ENCODE measurements at places on chromosomes 7 and 10. TPM values are rescaled to one million over a fixed set of nuclear protein-coding genes. Genes with fewer than 3 reads are reported as not detected.

- H3K4me3 ChIP-seq, result no peak overlapping the region
- no peaks in the 10 kb centered on the region for H3K27me3 ChIP-seq
- no peaks in the 10 kb centered on the region for H3K36me3 ChIP-seq
- H3K27ac ChIP-seq, result no peak overlapping the region
- no peak for DNase-seq
These were observed 1.3 kb downstream of the INSYN2A start for GRCh38 chr10:127195041-127195506.

DNA sequence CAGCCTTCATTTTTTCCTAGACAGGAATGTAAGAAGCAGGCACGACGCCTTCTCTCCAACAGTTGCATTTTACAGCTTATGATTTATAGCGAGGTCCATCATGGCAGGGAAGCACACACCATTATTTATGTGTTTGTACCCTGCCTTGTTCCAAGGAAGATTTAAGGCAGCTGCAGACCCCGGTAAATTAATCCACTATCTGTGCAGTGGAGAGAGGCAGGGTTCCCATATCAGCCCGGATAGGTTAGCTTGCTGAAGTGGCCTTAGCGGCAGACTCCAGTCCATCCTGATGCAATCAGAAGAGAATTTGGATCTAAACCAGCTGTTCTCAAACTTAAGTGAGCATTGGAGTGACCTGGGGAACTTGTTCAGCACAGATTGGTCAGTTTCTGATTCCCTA, 359.4 kb downstream of the GALNT17 start:
- no peak overlapping the region for H3K4me3 ChIP-seq
- H3K4me1 ChIP-seq, result no peaks in the 10 kb centered on the region
- H3K36me3 ChIP-seq, result no peaks in the 10 kb centered on the region

Gene CRYGN
- total RNA-seq, result not detected

GRCh38 chr10:91090761-91091529, 129.5 kb upstream of the PCGF5 start:
- H3K27ac ChIP-seq, result no peak overlapping the region
- H3K4me3 ChIP-seq, result no peak overlapping the region
- no peaks in the 10 kb centered on the region for H3K36me3 ChIP-seq
- DNase-seq, result no peak

Gene ITIH2
- 0.57 TPM for total RNA-seq

DNA sequence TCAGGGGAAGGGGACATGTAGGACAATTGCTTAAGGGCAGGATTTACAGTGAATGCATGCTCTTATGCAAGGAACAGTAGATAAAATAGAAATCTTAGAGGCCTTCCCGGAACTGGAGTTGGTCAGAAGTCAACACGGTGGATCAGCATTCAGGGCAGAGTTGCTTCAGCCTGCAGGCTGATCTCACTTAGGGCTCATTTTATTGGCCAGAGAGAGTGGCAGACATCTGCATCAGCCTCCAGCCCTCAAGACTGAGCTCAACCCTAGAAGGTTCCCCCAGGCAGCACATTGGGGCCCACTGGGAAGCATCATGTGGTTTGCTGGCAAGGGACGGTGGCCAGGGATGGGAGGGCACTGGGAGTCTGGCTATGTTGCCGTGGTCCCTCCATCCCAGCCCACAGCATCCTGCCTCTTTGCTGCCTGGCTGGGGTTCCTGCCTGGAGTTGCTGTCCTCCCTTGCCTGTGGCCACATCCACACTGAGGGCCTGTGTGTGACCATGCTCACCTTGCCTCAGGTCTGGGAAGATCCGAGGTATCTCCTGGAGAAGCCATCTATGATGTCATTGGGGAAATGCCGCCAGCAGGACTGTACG, 13.0 kb downstream of the SCART1 start:
- no peak overlapping the region for H3K4me3 ChIP-seq
- H3K4me1 ChIP-seq, result no peaks in the 10 kb centered on the region
- no peak overlapping the region for H3K27ac ChIP-seq
- H3K36me3 ChIP-seq, result no peaks in the 10 kb centered on the region
- no peak for DNase-seq

DNA sequence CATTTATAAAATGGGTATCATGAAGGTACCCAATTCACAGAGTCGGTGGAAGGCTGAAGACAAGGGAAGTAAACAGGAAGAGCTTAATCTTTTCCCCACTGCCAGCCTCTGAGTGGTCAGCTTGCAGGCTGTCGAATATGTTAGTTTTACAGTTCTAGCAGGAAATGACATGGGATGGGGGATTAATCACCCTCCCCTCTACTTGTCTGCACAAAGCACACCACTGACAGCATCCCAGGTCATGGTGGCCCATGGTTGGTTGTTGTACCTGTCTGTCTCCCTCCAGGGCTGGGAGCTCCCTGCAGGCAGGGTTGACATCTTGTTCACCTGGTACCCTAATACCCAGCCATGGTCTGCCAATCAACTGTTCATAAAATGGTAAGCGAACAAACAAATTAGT, 55.6 kb downstream of the GRB10 start:
- no peaks in the 10 kb centered on the region for H3K27me3 ChIP-seq
- no peaks in the 10 kb centered on the region for H3K36me3 ChIP-seq
- H3K4me1 ChIP-seq, result no peaks in the 10 kb centered on the region
- no peak overlapping the region for H3K4me3 ChIP-seq

Gene KAZALD1
- 16.0 TPM for total RNA-seq

Gene RAMP3
- not detected for total RNA-seq

GRCh38 chr7:8386926-8387550, 46.4 kb upstream of the NXPH1 start:
- no peaks in the 10 kb centered on the region for H3K36me3 ChIP-seq
- H3K27me3 ChIP-seq, result no peaks in the 10 kb centered on the region
- peaks cover 10% of the 10 kb centered on the region for H3K4me1 ChIP-seq
- H3K4me3 ChIP-seq, result no peak overlapping the region
- H3K27ac ChIP-seq, result no peak overlapping the region

DNA sequence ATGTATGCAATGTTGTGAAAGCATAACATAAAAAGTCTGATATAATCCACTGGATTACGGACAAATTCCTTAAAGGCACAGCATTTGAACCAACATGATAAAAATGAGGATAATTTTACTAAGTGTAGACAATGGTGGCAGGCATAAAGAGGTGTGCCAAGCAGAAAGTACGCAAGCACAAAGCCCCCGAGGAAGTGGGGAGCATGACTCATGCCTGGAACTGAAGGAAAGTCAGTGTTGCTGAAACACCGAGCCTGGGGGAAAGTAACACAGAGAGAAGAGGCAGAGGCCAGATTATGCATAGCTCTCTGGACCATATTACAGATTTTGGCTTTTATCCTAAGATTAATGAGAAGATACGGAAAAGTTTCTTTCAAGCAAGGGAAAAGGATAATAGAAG, 490.0 kb upstream of the PHF14 start:
- H3K27ac ChIP-seq, result no peak overlapping the region
- H3K27me3 ChIP-seq, result no peaks in the 10 kb centered on the region
- DNase-seq, result no peak
- H3K4me1 ChIP-seq, result no peaks in the 10 kb centered on the region
- no peak overlapping the region for H3K4me3 ChIP-seq

DNA sequence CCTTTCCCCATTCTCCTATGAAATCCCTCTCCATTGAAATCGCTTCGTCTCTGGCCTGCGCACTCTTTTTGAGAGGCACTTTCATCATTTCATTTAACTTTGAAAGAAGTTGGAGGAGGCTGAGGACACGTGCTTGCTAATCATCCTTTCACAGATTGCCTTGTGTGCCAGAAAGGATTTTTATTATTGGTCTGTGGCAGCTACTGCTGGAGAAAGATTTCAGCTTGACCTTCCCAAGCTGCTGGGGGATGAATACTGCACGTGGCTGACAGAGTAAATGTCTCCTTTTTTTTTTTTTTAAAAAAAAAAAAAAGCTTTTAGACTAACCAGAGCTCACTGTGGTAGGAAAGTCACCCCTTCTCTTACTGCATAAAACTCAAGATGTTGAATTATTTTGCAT, 44.2 kb upstream of the KCNIP2 start:
- H3K4me1 ChIP-seq, result peaks cover 7% of the 10 kb centered on the region
- H3K27me3 ChIP-seq, result no peaks in the 10 kb centered on the region

GRCh38 chr10:15333909-15334649, 37.0 kb downstream of the FAM171A1 start:
- H3K27me3 ChIP-seq, result no peaks in the 10 kb centered on the region
- DNase-seq, result no peak
- peaks cover 9% of the 10 kb centered on the region for H3K4me1 ChIP-seq

- no peaks in the 10 kb centered on the region for H3K27me3 ChIP-seq
- no peaks in the 10 kb centered on the region for H3K4me1 ChIP-seq
- H3K4me3 ChIP-seq, result no peak overlapping the region
- no peaks in the 10 kb centered on the region for H3K36me3 ChIP-seq
- no peak overlapping the region for H3K27ac ChIP-seq
These were observed 1026.8 kb downstream of the GATA3 start for GRCh38 chr10:9081253-9081652.

- no peak for DNase-seq
- no peaks in the 10 kb centered on the region for H3K4me1 ChIP-seq
- no peaks in the 10 kb centered on the region for H3K36me3 ChIP-seq
These were observed 26.1 kb upstream of the ADD3 start for GRCh38 chr10:109981650-109982049.

All from HCT116 (cell line).